Effector memory CD8-positive, alpha-beta T cell (primary cell): ENCODE measurements at places on chromosomes 3 and 15.

GRCh38 chr3:196697270-196697669 lies 14.8 kb downstream of the CEP19 start:
- DNase-seq: no peak

DNA sequence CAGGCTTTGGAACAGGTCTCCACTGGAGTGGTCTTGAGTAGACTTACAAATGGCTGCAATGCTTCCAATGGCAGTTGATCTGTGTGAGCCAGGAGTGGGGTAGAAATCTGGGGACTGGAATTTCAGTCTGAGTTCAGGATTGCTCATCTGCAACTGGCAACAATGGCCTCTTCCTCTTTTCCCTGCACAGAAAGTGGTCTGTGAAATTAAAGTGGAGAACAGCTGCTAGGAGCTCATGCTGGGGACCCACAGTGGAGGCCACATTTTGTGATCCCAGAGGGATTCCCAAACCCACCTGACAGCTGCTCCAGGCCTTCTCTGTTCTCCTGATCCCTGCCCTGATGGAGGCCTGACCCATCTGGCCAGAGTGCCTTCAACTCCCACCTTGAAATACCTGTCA lies 49.6 kb downstream of the CEMIP start:
- DNase-seq: no peak

GRCh38 chr15:36550650-36551049 lies 28.8 kb upstream of the CDIN1 start:
- no peak for DNase-seq

- no peak for DNase-seq
Measured at GRCh38 chr3:139653582-139653981, 24.2 kb downstream of the NMNAT3 start.

GRCh38 chr15:73716417-73716816 lies 32.2 kb downstream of the CD276 start:
- DNase-seq: no peak

DNA sequence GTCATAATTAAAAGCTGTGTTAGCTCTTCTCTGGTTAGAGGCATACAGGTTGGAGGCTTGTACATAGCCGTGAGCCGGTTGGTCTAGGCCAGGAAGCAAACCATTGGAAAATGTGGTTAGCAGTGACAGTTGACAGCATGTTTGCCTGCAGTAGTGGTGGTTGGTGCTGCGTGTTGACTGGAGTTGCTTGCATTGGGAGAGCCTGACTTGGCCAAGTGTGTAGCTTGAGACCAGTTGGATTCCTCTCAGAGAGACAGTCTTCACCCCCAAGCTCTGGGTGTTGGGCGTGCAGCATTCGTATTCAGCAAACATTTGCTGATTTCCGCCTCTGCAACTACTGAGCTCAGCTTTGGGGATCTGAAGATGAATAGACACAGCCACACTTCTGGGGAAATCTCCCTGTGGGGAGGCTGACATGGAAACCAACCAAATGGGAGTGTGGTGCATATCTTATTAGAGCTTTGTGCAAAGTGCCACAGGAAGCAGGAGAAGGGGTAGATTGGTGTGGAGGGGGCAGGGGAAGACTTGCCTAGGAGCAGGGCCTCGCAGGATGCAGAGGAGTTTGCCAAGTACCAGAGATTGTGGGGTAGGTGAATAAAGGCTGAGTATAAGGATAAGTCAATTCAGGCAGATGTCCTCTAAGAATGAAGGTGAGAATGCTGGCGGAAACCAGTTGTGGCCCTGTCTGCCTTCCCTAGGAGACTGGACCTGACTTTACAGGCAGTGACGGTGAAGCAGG lies 83.5 kb downstream of the IGF1R start:
- DNase-seq: no peak

DNA sequence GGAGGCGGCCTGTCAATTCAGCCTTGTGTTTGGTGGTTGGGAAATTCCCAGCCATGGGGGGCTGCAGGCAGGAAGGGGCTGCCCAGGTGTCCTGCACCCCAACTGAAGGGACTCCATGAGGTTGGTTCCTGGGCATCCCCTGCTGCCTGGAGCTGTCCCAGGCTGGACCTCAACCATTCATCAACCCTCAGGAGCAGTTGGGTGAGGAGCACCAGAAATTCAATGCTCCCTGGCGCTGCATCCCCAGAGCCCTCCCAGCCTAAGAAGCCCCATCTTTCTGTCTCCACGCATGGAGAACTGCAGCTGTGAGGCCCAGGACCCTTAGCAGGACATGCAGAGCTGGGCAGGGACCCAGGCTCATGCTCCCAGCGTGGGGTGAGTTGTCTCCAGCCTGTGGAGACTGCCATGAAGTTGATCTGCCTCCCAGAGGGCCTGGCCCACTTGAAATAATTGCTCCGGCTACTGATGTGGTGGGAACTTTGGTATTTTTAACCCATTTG lies 8.0 kb upstream of the SEMA3B start:
- DNase-seq: no peak

GRCh38 chr3:177228601-177229190 lies 31.4 kb upstream of the TBL1XR1 start:
- DNase-seq: no peak

DNA sequence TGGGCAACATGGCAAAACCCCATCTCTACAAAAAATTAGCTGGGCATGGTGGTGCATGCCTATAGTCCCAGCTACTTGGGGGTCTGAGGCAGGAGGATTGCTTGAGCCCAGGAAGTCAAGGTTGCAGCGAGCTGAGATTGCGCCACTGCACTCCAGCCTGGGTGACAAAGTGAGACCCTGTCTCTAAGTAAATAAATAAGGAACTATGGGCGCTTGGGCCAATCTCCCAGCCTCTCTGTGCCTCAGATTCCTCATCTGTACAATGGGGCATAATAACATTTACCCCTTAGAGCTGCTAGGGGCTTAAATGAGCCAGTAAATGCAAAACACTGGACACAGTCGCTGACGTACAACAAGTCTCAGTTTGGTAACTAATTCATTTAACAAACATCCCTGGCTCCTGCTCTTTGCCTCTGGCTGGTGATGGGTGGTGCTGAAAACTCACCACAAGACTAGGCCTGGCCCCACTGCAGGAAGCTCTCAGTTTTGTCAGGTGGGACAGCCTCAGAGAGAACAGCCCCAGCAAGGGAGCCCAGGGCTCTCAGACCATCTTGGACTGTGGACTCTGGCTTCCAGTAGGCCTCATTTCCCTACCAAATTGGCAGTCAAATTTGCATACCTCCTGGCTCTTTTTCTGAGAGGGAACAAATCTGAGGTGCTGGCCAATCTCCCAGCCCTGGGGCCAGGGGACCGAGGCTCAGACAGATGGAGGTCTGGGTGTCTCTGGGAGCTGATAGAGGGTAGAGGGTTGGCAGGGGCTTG lies 6.4 kb upstream of the TBC1D2B start:
- no peak for DNase-seq

- DNase-seq: no peak
Measured at GRCh38 chr3:39287216-39288164, 7.7 kb upstream of the CX3CR1 start.

GRCh38 chr3:195441992-195442572 lies 738 bp downstream of the ACAP2 start:
- peak; percentile 36 for DNase-seq

DNA sequence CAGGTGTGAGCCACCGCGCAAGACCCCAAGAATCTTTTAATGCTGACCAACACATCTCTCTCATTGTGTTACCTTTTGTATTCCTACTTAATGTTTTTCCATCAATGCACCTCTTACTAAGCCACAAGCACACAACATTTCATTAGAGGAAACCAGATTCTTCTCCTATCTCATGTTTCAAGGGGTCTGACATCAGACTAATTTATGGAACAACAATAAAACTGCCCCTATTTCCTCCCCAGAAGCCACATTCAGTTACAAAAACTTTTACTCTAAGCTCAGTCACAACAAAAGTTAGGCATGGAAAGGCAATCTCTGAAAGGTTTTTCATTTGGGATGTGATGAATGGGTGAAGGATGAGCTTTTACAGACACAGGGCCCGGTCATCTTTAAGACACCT lies 251.8 kb downstream of the MAGI1 start:
- DNase-seq: no peak

DNA sequence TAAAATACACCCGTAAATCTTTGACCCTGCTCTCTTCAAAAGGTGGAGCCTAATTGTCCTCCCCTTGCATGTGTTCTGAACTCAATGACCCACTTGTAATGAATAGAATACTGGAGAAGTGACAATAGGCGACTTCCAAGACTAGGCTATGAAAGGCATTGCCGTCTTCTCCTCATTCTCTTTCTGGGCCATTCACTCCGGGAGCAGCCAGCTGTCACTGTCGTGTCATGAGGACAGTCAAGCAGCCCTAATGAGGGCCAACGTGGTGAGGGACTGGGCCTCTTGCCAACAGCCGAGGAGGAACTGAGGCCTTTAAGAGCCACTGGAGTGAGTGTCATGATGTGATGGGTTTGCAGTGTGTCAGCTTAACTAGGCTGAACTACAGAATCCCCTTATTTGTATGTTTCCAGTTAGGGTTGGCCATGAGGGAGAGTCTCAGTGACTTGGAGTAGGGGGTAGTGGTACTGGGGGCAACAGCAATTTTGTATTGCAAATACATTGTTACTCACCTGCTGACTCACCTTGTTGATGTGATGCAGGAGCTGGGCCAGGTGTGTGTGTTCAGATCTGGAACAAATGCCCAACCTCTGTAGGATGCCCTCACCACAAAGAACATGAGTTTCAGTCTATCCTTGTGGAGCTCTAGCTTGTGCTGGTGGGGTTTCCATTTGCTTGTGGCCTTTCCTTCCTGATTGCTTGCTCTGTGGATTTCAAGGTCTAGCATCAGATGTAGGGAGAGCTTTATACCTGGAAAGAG lies 188.5 kb upstream of the PROK2 start:
- DNase-seq: no peak

- no peak for DNase-seq
Measured at GRCh38 chr3:30775040-30775439, 119.4 kb downstream of the GADL1 start.
